ENCODE measurements at places on chromosomes 1 and 21.
A peak's percentile ranks its signal among the peaks of the same experiment; 100 is the strongest.

DNA sequence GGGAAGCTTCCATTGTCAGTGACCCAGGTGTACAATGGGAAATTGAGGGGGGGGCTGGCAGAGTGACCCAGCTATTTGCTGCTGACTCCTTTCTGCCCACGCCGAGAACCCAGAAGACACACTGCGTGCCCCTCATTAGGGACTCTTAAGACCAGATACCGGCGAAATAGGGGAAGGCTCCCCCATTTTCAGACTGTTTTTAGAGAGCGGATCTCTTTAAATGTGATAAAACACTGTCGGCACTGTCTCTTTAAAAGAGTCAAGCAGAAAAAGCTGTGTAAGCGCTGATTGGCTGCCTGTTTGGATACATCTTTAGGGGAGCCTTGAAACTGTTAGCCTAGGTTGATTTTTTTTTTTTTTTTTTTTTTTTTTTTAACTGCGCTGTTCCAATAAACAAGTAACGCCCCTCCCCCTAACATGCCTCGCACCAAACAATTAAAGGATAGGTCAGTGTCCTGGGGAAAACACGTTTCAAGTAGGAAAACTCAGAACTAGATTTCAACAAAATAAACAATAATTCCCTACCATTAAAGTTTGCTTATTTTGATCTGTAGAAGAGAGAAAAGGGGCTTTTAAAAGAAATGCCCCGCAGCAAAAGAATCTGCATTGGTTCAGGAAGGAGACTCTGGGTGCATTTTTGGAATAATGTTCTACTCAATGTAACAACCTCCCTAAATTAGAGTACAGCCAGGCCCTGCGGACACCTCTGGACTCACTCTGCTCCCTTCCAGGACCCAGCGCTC, 1.4 kb upstream of the SSBP3 start:
- peak; percentile 77 for DNase-seq

- no peak for DNase-seq
These were observed 205.0 kb downstream of the HIVEP3 start for GRCh38 chr1:41713557-41714327.

GRCh38 chr1:180981596-180982387, 40.9 kb downstream of the STX6 start:
- peak; percentile 74 for DNase-seq

- no peak for DNase-seq
These were observed 13.9 kb downstream of the PHLDA3 start for GRCh38 chr1:201455098-201455497.

DNA sequence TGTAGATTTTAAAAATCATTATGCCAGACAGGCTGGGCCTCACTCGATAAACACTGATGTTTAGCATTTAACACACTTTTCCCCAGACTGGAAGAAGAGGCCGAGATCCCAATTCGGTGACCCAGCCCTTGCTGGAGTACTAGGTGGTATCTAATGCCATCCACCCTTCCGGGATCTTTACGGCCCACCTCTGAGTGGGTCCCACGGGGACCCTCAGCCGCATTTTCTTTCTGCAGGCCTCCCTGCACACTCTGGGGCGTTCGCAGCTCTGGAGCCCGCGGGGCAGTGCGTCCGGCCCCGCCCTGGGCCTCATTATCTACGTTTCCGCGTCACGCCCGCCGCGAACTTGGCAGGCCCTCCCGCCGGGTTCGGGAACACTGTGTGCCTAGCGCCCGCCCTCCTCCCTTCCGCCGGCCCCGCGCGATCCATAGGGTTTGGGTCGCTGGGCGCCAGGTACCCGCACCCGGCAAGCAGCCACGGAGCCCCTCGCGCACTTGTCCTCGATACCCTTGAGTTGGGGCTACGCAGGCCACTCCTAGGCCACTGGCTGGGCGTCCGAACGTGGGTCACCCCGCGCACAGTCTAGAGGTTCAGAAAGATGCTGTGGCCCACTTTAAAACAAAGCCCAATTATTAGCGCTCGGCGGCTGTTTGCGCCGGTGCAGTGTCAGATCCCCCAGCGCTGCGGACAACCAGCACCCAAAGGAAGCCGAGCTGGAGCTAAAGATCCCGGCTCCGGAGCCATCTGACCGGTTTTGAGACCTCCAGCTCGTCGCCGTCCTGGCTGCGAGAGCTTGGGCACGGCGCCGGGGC, 950 bp upstream of the EVA1C start:
- DNase-seq: peak; percentile 80

GRCh38 chr21:36456729-36457414, 23.1 kb downstream of the CLDN14 start:
- no peak for DNase-seq

GRCh38 chr1:31372051-31372450, 825 bp downstream of the FABP3 start:
- no peak for DNase-seq

- DNase-seq: peak; percentile 75
These were observed 11.9 kb upstream of the RIPPLY3 start for GRCh38 chr21:36994501-36995158.

- DNase-seq: no peak
These were observed 10.3 kb upstream of the PLD5 start for GRCh38 chr1:242534753-242535152.
